ENCODE measurements at places on chromosomes 2 and 18.

- DNase-seq: no peak
Measured at GRCh38 chr2:71826826-71827523, 320.7 kb downstream of the CYP26B1 start.

GRCh38 chr2:69979902-69980807 is 18.7 kb upstream of the ASPRV1 start:
- DNase-seq: no peak

DNA sequence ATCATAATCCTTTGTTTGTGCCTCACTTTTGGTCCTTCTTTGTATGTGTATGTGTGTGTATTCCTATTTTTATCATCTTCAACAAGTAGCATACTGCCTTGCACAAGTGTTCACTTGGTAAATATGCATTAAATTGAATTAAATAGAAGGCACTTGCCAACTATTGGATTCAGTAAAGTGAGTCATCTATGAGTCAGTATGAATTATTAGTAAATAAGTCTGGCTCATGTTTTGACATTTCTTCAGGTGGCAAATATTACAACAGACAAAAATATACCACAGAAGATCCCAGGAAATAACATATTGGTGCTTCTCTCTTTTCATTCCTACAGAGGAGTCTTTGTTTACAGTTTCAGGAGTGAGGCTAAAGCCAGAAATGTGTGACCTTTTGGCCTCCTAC is 84.1 kb downstream of the CDK15 start:
- DNase-seq: no peak

DNA sequence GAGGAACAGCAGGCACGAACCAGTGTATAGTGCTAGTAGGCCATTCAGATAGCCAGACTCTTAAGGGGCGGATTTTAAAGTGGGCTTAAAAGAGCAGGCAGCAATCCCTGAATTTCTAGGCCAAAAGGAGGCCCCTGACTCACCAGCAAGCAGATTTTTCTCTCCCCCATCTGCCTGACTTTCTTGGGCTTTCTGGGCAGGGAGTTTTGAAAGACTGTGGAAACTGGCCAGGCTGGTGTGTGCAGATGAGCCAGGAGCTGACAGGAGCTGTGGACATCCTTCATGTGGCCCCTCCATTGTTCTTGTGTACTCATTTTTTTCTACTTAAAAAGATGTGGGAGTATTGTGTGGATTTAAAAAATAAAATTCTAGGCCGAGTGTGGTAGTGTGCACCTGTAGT is 59.0 kb downstream of the GLI2 start:
- DNase-seq: no peak

- no peak for DNase-seq
Measured at GRCh38 chr2:165499131-165499530, 29.6 kb downstream of the CSRNP3 start.

DNA sequence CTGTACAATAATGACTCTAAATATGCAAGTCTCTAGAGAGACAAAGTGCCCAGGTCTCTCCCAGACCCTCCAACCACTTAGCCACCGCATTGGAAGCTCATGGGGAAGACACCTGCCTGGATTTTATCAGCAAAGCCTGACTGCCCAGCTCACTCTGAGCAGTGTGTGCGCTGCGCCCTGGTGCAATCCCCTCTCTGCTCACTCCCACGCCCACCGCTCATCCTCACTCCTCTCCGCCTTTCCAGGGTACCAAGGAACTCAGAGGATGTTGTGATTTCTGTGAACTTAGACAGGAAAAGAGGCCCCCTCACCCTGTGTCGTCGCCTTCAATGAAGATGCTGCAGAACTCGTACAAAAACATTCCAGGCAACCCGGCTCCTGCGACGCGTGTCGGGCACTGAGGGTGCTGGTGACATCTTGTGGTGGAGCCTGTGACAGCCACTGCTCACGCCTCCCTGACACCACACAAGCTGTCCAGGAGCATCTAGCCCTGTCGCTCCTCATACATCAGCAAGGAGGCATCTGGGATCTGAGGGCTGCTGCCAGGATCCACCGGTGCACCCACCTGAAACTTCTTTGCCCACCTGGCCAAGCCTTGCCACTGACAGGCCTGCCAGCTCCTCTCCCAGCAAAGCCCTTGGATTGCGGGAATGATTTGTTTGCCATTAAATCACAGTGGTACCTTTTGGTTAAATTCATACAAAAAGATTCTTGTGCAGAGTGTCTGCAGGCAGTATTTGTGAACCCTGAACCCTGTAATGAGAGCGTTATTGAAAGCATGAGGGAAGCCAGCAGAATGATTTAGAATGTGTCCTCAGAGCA is 220.4 kb downstream of the ZNF516 start:
- DNase-seq: no peak

DNA sequence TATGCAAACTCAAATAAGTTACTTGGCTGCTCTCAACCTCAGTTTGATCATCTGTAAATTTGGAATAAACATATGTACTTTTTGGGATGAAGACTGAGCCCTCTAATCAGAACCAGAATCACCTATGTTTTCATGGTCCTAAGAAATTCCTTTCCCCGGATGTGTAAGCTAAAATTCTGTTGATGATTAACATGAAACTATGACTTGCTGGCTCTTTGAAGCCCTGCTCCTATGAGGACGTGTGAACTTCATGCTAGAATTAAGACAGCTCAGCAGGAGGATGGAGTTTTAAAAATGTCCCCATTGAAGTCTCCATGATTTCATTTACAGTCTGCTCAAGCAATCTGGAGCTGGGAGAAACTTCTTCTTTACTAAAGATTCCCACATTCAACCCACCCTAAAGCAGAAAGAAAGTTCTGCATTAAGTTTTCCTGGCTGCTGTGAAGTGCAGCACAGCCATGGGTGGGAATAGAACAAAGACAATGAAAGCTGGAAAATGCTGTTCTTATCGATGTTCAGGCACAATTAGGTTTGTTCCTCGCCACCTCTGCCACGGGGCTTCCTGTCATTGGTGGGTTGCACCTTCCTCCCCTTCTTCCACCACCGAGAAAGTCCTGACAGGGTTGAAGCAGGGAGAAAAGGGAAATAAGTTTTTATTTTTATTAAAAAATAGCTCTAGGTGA is 50.9 kb downstream of the ADCYAP1 start:
- no peak for DNase-seq

GRCh38 chr2:57891086-57891712 is 155.4 kb upstream of the VRK2 start:
- no peak for DNase-seq

GRCh38 chr2:66405473-66405872 is 29.5 kb upstream of the MEIS1 start:
- no peak for DNase-seq

DNA sequence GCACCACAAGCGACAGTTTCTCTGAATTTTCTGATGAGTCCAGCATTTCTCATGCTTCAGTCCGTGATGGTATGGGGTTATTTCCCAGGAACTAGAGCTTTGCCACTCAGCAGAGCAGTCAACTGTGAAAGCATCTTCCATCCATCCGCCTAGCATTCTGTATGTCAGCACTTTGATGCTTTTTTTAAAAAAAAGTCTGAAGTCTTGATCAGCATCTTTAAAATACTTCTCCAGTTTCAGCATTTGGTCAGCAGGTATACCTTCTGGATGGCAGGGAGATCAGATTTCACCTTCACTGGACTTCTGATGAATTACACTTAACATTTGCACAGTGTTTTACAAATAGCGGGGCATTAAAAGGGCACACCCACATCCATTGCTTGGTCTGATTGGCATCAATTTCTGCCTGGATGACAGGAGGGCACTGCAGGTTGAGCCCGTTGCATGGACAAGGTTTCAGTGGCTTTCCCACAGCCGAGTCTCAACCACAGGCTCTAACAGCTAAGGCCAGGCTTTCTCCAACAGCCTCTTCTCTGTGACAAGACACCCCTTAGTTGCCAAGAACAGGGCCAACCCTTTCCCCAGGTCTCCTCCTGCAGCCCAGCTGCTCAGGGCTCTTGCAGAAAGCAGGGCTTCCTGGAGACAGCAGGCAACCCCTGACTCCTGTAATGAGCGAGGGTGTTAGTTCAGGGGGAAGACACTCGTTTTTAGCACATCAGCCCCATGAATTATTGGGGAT is 54.0 kb downstream of the EMILIN2 start:
- DNase-seq: no peak

DNA sequence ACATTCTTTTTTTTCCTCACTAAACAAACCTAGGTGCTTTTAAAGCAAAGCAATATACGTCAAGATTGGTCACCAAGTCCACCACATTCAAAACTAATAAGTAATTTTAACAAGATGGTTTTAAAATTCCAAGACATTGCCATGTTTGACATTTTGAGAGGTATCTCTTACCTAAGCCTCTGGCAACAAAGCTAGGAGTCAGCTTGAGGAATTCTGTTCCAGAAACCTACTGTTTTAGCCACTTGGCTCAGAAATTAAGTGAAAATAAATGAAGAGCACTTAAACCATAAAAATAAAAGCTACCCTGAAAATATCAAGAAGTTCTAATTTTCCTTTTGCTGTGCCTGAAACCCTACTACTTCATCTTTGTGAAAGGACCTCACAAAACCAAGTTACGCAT is 30.0 kb upstream of the CHMP3 start:
- no peak for DNase-seq

DNA sequence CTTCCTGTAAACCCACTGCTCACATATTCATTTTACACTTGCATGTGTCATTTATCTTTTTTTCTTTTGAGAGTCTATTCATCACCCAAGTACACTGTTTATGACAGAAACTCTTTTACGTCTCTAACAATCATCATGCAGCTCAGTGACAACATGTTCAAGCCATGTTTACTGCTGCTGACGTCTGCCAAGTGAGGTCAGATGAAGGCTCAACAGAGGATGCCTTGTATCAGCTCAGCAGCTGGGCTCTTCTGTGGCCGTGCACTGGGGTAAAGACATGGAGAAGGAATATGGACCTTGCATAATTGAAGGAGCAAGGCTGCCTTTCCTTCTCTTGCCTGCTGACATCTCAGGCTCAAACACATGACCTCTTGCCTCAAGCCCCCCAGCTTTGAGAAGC is 99.6 kb downstream of the ADD2 start:
- DNase-seq: no peak

DNA sequence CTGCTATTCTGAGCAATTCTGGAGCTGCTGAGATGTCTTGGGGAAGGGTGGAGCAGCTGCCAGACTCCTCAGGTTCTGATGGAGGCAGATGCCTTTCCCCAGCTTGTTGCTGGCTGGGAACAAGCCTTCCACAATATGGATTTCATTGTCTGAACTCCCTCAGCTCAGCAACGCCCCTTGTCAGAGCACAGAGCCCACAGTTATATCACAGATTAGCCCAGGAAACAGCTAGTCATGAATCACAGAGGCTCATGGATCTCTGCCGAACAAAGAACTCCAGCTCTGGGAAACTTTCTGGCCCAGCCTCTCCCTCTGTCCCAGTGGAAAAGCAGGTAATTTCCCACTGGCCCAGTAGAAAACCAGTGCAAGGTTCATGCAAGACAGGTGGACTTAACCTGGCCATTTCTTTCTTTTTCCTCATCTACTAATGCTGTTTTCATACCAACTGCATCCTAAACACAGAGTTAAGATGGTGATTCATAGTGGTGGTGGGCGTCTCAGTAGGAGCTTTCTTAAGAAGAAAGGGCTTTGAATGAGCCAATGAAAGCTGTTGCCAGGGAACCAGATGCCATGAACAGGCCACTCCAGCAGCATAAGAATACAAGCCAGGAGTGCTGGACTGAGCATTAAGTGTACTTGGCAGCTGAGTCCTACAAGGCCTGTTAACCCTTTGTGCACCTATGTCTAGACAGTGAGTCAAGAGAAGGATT is 8.7 kb upstream of the KIAA2012 start:
- DNase-seq: peak; percentile 52

GRCh38 chr2:196233021-196233804 is 61.8 kb upstream of the STK17B start:
- no peak for DNase-seq

GRCh38 chr2:120680136-120680761 is 55.4 kb upstream of the GLI2 start:
- peak; percentile 63 for DNase-seq

GRCh38 chr2:17539611-17540092 is 844 bp upstream of the VSNL1 start:
- DNase-seq: no peak

- no peak for DNase-seq
Measured at GRCh38 chr18:58221060-58221725, 177.2 kb downstream of the NEDD4L start.

- DNase-seq: no peak
Measured at GRCh38 chr2:12674644-12675328, 42.0 kb upstream of the TRIB2 start.

- DNase-seq: no peak
Measured at GRCh38 chr2:196103626-196104025, 35.0 kb upstream of the DNAH7 start.

DNA sequence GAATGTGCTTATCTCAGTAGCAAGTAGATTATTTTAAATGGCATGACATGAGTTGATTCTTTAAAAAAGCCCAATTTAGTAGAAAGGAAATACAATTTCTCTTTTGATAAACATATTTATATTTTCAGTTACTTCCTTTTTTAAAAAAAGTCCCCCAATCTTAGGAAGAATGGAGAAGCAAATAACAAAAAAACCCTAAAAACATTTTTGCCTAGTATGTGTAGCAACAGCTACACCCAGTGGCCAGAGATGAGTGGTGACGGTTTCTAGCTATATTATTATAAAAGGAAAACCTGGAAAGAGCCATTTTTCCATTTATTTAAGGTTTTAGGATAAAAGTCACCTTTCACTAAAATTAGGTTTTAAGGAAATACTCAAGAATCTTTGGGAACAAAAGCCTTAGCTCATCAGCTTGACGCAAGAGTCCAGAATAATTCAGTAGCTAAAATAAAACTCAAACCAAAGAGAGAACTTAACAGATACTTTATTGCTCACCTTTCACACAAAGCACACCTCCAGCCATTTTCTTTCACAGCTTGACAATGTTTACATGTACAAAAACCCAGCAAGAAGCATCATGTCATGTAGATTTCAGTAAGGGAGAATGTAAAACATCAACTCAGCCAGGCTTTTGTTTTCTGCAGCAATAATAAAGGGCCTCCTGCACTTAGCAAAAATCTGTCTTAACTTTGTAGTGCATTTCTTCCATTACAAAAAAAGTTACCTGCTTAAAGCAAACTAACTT is 15.7 kb downstream of the FAM98A start:
- DNase-seq: peak; percentile 60
